ENCODE measurements at places on chromosomes 2 and 18.

DNA sequence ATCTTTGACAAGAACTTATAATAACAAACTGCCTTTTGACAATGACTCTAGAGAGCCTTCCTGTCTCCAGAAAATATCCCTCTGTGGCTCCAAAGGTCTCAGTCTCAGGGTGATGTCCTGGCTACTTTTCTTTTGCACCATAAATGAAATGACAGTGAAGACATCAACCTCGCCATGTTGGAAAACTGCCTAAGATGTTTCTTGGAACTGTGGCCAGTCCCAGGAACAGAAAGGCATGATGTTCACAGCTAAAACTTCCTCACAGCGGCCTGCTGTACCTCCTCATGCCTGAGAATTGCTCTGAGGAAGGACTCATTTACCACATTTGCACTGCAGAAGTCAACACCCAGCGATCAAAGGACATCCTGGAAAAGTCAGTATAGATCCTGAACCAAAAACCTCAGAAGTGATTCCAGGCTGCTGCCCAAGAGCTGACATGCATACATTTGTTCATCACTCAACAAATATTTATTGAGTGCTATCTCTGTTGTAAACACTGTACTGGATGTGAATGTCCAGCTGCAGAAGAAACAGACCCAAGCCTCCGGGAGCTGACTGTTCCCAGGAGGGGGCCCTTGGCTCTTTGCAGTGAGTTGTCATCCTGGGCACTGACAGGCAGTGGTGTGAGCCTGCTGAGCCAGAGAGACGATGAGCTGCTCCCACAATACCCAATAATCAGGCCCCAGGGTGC lies 64.3 kb upstream of the ACSL3 start:
- DNase-seq: no peak

DNA sequence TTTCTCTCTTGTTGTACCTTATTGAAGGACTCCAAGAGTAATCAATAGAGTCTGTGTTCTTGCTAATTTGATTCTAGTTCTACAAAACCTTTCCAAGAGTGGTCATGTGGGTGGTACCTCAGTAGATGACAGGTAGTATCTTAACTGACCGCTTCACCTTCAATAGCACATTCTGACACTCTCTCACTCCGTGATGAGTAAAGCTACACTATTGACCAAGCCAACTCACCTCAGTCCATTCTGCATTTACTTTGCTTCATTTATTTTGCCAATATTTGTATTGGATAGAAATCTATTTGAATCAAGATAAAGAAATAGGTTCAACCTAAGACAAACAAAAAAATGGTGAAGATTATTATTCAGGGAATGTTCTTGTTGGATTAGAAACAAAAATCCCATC lies 1869.6 kb upstream of the CELF4 start:
- no peak for DNase-seq

DNA sequence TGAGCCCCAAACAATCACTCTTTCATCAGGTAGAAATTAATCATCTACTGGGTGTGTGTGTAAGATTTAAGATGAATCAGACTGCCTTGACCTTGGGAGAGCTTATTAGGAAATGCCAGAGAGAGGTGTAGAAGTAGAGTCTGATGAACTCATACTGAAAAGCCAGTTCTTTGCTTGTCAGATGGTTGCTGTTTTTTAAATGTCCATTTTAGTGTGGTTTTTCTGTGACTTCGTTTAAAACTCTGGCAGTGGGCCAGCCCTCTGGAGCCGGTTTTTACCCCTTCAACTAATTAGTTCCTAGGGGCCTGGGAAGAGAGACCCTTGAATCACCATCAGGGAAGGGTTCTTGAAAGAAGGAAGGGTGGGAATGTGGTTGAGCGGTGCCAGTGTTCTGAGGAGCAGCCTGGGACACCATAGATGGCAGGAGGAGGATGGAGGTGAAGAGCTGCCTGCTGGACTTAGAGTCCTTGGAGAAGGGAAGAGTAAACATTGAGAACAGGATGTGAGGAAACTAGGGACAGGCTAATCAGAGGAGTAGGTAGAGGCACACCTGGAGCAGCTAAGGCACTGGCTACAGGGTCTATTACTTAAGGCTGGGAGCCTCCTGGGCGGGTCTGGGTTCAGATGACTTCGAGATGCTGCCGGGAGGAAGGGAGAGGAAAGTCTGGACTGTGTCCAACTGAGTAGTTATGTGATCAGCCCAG lies 66.1 kb downstream of the LRRFIP1 start:
- no peak for DNase-seq

- DNase-seq: no peak
These were observed 28.3 kb downstream of the SPDYA start for GRCh38 chr2:28838971-28839370.

DNA sequence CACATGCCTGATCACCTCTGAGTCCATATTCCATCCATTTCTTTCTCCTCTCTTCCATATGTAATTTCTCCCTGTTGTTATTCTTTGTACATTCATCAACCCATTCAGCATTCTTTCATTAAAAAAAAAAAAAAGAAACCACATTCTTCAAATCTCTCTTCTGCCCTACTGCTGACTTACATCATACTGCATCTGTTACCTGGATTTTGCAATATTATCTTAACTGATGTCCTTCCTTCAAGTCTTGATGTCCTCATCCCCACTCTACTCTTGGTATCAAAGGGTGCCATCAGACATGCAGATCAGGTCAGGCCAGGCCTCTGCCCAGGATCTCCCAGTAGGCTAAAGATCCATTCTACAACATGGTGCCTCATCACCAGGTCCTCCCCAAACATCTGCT lies 90.6 kb downstream of the SGPP2 start:
- no peak for DNase-seq

DNA sequence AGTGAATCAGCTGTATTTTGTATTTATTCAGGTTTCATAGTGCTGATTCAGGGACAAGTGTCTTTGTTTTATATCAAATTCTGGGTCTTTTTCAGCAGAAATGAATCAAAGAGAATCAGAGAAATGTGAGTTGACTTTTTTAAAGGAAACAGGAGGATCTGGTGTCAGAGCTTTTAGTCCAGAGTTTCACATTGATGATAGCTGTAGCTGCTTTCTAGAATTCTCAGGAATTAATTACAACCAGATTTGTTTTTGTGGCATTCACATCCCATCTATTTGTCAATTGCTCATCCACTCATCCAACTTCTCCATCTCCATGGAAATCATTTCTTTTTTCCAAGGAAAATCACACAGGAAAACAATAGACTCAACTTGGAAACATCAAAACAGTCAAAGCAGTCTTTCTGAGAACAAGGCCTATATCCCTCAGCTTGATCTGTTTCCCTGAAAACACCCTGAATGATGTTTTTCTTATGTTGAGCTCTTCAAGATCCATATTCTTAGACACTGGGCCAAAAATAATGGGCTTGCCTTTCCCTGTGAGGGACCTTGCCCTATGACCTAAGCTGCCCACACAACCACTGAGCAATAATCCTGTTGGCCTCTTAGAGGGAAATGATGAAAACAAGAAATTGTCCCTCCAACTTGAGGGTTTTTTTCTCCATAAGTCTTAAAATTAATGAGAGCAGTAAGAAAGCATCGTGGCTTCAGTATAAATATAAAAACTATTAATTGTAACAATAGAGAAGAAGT lies 249.5 kb upstream of the FN1 start:
- no peak for DNase-seq

GRCh38 chr18:56097621-56098020 lies 509.6 kb upstream of the TCF4 start:
- no peak for DNase-seq

DNA sequence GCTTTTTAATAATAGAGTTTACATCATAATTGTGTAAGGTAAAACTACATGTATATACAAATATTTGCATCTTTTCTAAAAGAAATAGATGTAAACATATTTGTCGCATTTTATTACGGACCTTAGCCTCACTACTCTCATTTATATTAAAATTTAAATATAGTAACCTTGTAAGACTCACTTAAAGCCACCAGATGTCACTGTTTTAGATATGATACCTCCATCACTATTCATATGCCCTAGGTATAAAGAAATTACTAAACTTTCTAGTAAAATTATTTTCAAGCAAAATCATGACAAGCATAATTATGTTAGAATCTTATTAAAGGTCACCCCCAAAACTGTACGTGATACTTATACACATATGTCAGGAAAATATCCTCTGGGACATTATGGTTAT lies 674.3 kb upstream of the REG3G start:
- DNase-seq: no peak

GRCh38 chr2:128611421-128612320 lies 293.0 kb upstream of the HS6ST1 start:
- DNase-seq: no peak

- no peak for DNase-seq
These were observed 110.9 kb upstream of the RMP24 start for GRCh38 chr18:35861367-35862118.

- no peak for DNase-seq
These were observed 158.6 kb upstream of the DLX2 start for GRCh38 chr2:172261292-172261691.

- no peak for DNase-seq
These were observed 143.1 kb downstream of the MCFD2 start for GRCh38 chr2:46772500-46772899.

GRCh38 chr2:239396881-239397681 lies 3.7 kb downstream of the HDAC4 start:
- no peak for DNase-seq

DNA sequence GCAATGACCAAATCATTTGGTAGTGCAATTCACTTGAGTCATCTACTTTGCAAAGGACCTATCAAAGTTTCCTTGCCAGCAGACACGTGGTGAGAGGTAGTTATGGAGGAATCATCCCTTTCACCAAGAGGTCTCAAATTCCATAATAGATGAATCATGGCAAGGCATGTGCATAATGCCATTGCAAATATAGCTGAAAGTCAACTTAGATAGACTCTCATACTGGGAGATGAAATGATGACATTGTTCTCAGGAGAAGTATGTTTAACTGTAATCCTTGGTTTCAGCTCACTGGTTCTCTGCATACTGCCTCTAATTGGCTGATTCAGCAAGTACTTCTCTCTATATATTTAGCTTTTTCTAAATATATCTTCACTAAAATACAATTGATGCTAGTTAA lies 57.2 kb downstream of the CALCRL start:
- no peak for DNase-seq

GRCh38 chr2:156574112-156574511 lies 137.9 kb downstream of the GPD2 start:
- DNase-seq: no peak

GRCh38 chr2:191155608-191156071 lies 4.8 kb upstream of the STAT4 start:
- peak; percentile 61 for DNase-seq

DNA sequence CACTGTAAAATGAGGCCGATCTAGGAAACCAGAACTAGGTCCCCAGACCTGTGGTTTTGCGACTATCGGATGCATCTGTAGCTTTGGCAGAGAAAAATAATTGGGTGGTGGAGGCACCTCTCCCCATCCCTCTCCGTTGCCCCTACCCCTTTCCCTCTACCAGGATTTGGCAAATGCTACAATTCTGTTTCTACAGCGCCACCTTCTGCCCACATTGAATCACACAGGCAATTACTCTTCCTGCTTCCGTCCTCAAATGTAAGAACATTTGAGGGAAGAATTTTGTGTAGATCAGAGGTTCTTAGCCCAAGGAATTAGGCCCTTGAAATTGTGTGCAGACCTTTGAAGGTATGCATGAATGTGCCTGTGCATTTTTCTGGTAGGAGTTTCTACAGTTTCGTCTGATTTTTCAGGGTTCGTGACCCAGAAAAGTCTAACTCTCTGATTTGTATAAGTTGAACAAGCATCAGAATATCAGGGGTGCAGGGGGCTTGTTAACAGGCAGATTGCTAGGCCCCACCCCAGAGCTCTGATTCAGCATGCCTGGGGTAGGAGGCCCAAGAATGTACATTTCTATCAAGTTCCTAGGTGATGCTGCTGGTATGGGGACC lies 11.2 kb downstream of the ATP6V1B1 start:
- DNase-seq: peak; percentile 22

GRCh38 chr2:206915121-206915520 lies 24.2 kb upstream of the CPO start:
- no peak for DNase-seq

GRCh38 chr2:199590321-199591203 lies 132.8 kb upstream of the SATB2 start:
- no peak for DNase-seq

- no peak for DNase-seq
These were observed 7.3 kb downstream of the NBEAL1 start for GRCh38 chr2:203021991-203022390.

- DNase-seq: no peak
These were observed 45.0 kb downstream of the FAP start for GRCh38 chr2:162198239-162198638.

DNA sequence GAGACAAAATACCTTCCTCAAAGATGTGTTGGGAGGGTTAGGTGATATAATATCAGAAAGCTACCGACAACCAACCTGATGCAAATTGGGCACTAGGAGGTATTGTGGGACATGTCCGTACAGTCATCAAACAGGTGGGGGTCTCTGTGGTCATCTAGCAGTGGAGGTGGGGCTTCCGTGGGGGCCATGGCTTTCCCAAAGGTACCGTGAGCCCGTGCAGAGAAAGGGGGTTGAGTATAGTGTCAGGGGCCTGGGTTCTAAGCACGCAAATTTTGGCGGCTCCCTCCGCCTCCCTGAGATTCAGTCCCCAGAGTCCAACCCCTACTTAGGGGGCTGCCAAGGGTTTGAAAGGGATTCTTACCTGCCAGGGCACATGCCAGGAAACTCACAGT lies 32.6 kb downstream of the HJURP start:
- no peak for DNase-seq

GRCh38 chr2:41040782-41041520 lies 589.1 kb upstream of the SLC8A1 start:
- DNase-seq: no peak

GRCh38 chr2:39107724-39108273 lies 13.1 kb downstream of the SOS1 start:
- DNase-seq: no peak

All from T-helper 1 cell (primary cell).